NCI-H1694 treated with DMSO at 0.1 percent for 48 hours (cell line): ENCODE measurements at places on chromosomes 6 and 20.

DNA sequence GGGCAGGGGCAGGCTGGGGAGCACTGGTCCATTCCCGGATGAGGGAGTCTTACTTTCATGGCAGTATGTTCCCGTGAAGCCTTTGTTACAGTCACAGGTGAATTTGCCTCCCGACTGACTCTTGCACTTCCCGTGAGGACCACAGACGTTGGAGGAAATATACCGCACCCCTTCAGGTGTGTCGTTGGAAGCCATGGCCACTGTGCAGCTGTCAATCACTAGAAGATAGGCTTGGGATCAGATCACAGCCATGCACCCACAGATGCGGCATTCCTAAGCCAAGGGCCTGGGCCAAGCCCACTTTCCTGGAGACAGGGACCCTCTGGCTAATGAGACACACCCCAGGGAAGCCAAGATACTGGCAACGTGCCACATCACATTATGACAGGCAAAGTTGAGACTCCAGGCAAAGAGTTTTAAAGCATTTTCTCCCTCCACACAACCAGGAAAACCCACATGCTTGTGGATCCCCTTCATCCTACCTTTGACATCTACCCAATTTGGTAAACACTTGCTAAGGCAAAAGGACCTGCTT, 26.8 kb downstream of the JAG1 start:
- DNase-seq = no peak

DNA sequence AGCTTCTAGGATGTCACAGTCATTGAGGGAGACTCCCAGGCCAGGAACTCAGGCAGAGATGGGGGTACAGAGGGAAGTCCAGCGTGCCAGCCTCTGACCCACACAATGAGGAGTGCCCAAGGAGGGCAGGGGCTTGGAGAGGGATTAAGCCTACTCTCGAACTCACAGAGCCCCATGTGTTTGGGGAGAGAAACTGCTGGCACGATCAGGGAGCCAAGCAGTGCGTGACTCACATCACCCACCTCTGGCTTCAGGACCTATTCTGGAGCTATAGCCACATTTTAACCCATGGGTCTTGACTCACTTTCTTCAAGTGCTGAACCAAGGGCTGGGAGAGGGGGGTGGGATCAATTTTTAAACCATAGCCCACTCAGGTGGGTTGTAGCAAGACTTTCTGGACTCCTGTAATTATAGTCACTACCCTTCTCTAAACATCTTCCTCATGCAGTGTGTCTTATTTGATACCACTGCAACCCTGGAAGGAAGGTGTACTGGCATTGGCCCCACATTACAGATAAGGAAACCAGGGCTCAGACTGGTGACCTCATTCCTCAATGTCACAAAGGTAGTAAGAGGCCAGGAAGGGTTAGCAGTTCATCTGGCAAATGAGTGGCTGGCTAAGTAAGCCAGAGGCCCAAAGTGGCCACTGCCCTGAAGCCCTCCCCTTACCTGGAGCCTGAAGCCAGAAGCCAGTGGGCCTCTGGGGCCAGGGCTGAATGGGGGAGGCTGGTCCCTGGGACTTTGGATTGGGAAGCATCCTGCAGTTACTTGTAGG, 12.0 kb downstream of the FOXP4 start:
- no peak for DNase-seq

GRCh38 chr6:158817728-158818580, 1.2 kb downstream of the EZR start:
- peak; percentile 38 for DNase-seq

GRCh38 chr6:142592876-142593275, 291.1 kb downstream of the ADGRG6 start:
- DNase-seq = no peak

- no peak for DNase-seq
Observed at GRCh38 chr20:33410081-33410742, 8.9 kb upstream of the CDK5RAP1 start.
